ENCODE measurements at places on chromosomes 3 and 15.

GRCh38 chr3:148512648-148513047 lies 185.1 kb upstream of the AGTR1 start:
- DNase-seq = no peak

DNA sequence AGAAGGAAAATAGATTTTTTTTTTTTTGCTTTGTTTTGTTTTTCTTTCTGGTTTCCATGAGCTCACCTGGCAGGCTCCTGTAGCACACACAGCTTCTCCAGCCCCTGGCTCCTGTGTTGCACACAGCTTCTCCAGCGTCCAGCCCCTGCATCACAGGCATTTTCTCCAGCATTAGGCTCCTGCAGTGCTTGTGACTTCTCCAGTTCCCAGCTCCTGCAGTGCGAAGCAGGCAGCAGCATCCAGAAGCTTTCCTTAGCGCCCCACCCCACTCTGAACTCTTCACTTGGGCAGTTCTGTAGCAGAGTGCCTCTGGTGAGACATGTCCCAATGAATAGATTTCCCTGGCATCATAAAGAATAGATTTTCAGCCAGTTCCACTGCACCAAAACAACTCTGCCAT lies 5.5 kb upstream of the CCDC39 start:
- DNase-seq = no peak

GRCh38 chr3:46378426-46378942 lies 7.7 kb downstream of the CCR5 start:
- DNase-seq = peak; percentile 80

GRCh38 chr3:153970741-153971347 lies 150.3 kb upstream of the ARHGEF26 start:
- peak; percentile 51 for DNase-seq

GRCh38 chr3:179068779-179069530 lies 2.7 kb downstream of the ZMAT3 start:
- no peak for DNase-seq

GRCh38 chr3:73433687-73434086 lies 191.1 kb downstream of the PDZRN3 start:
- DNase-seq = no peak

DNA sequence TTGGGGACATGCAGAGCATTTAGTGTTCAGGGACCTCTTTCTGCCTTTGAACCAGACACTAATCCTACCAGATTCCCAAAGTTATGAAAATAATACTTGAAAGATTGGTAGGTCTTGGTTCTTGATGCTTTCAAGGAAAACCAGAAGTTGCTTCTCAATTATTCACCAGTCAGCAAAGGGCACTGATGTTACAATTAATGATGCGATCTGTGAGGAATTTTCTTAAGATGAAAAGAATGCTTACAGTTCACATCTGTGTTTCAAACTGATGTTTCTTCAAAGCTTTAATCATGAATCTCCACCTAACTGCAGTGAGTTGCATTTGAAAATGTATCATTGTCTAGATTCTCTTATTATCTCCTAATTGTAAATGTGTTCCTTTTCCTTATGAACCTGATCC lies 161.0 kb downstream of the NAALADL2 start:
- DNase-seq = no peak

DNA sequence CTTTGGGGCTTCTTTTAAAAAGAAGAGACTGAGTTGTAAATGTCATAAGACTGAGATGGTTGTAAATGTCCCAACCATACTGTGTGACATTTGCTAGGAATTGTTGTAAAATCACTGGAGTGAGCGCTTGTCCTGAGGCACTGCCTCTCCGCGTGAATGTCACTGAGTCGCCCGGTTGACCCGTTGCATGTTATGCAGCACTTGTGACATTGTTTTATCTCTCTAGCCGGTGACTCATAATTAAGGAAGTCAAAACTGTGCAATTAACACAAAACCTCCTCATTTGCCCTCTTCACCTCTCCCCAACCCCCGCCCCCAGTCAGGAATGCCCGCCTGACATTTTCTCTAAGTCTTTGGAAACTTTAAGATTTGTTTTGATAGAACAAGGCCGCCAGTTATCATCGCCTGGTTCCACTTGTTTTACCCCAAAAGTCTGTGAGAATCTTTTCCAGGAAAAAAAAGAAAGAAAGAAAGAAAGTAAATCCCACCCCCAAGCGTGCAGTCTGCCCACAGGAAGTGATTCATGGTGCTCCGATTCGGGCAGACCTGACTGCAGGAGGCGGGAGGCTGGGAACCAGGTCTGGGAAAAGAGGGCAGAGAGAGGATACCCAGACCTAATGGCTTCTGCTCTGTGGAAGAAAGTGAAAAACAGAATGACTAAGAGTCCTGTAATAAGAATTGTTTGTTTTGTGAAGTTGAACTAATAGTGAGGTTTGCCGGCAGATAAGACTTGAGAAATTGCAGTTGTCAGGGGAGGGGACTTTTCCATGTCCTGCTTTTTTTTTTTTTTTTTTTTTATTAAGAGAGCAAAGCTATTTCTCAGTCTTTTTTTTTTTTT lies 84.8 kb downstream of the SMAD3 start:
- DNase-seq = peak; percentile 75

DNA sequence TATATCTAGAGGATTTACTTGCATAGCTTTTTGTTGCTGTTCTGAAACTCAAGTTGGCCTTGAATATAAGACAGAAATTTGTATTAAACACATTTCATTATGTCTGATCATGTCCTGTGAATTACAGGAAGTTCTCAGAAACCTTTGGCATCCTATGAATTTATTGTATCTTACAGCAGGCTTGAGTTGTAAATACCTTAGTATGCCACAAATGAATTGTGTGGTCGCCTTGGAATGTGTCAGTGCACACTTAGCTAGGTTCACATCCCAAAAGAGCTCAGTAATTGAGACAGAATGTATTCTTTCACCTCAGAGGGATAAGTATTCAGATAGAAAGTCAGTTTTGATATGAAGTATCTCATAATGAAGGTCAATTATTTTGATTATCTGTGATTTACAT lies 83.4 kb downstream of the NEK11 start:
- DNase-seq = no peak

DNA sequence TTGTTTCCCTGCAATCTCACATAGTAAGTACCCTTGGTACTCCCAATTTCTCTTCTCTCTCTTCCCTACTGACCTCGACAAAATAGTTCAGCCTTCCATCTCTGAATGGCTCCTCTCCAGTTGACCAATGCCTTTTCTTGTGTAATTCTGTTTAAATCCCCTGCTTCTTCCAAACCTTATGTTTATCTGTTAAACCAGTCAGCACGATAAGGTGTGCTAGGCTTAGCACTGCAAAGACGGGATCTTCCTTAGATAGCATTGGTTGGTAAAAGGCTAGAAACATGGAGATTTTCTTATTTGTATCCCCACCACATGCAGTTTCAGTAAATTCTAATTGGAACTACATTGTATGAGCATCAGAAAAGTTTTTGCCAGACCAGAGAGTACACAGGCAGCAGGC lies 25.8 kb upstream of the KCNMB3 start:
- no peak for DNase-seq

- DNase-seq = no peak
These were observed 1.8 kb downstream of the LIMD1 start for GRCh38 chr3:45596290-45596791.

All from COLO829 (cell line).